ENCODE measurements at places on chromosomes 3 and 15.

GRCh38 chr3:101466465-101467309 is 46.3 kb downstream of the SENP7 start:
- DNase-seq = no peak

DNA sequence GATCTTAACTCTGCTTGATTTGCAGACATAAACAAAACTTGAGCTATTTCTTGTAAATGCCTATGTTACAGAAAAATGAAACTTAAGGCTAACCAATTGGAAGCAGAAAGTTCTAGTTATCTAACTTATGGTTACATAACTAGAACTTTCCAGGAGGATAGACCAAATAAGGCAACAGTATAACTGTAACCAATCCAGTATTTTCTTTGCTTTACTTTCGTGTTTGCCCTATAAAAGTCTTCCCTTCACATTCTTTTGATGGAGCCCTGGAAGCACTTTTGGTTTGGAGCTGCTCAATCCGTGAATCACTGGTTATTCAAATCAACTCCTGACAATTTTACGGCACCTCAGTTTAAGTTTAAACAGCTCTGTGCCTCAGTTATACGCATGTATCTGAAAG is 164.6 kb downstream of the SUCLG2 start:
- DNase-seq = no peak

DNA sequence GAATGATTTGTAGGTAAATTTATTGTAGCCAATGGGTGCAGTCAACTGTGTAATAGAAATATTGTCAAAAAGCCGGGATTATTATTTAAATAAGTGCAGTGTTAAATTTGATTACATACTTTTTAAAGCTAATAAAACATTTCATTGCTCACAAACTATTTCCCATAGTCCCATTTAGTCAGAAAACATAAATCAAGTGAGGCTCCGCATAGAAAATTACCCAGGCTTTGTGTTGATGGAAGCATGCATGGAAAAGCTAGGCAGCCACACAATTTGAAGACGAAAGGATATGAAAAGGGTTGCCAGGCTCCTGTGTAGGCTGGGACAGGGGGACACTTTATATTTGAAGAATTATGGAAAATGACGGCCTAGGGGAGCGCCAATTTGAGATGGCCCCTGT is 82.3 kb downstream of the LRTM1 start:
- no peak for DNase-seq

DNA sequence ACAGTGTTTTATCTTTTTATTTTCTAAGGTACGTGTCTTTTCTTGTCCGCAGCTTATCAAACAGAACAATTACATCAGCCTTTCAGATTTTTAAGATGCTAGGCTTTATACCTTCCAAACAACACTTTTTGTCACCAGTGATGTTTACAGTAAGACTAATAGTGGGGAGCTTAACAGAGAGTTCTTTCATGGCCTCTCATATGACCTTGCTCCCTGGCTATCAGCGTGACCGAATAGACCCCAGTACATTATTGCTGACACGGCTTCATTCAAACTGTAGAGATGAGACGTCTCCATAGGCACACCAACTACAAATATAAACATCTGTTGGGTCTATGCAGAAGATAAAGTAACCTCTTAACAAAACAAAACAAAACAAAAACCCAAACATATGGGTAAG is 477.6 kb upstream of the KCNMB2 start:
- DNase-seq = no peak
